ENCODE measurements at places on chromosomes 6 and 20.

GRCh38 chr6:135087803-135088202, 33.2 kb upstream of the HBS1L start:
- no peak for DNase-seq

GRCh38 chr6:167860550-167861226, 34.0 kb downstream of the AFDN start:
- DNase-seq: no peak

GRCh38 chr6:43695215-43695966, 7.8 kb upstream of the MRPS18A start:
- no peak for DNase-seq

GRCh38 chr20:61949363-61949713, 116.3 kb downstream of the TAF4 start:
- DNase-seq: no peak

DNA sequence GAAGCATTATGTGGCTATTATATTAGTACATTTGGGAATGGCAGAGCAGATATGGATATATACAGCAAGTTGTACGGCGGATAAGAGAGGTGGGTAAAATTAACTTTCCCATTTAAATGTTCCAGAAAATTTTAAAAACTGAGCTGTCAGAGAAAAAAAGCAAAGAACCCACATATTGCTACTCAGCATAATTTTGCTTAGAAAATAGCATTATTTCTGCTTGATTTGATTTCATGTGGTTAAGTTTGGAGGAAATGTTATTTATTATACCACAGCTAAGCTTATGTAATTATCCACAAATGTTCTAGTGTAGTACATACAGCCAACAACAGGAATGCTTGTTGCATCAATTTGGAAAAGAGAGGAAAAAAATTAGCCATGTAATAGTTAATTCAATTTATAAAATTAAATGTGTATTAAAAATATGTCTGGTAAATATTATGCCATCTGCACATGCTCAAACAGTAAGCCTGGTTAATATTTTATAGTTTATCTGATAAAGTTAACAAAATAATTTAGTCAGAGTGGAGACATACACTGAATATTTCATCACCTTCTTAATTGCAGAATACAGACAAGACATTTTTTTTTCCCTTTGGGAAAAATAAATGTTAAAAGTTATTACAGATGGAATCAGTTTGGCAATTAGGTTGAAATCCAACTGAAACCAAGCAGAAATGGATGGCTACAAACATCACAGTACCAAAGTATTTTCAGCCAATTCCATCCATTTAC, 172.1 kb upstream of the ID4 start:
- no peak for DNase-seq

DNA sequence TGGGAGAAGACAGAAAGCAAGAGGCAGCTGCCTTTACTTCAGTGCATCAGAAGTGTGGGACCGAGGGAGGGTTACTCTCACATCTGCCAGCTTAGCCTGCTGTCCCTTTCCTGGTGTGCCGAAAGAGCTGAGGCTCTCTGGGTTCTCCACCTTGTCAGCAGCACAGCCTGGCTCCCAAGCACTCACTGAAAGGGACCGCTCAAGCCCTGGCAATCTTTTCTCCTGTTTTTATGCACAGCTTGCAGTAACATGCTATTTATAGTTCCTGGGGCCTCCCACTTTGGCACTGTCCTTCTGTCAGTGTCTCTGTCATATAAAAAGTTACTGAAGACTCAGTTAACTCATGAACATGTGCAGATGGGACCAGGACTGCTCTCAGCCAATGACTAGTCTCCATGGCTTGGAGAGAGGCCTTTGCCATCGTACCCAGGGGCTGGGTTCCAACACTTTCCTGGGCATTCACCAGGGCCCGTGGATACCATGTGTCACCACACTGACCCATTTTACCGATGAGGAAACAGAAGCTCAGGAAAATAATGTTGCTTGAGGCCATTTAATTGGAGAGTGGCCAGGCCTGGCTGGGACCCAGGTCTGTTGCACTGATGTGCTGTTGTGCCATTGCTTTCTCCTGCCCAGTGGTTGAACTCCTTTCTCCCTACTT, 46.2 kb downstream of the PANK2 start:
- DNase-seq: no peak

GRCh38 chr20:50095476-50096078, 17.4 kb downstream of the UBE2V1 start:
- no peak for DNase-seq

Data from HuH-7 (cell line).